ENCODE measurements at places on chromosomes 12 and 14.

DNA sequence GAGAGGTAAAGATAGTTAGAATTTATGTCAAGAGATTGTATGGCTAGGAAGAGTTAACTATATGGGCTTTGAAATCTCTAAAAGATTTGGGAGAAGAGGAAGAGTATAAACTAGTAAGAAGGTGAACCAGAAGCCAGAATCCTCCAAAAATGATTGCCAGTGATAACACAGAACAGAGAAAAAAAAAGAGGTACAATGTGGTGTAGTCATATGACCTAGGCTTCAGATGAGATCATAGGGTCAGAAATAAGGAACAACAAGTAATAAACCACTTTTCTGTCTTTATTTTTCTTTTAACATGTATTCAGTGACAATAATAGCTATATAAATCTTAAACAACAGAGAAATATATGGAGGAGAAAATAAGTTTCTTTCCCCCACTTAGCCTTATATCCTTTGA is 2.0 kb upstream of the NECAP1 start:
- DNase-seq: no peak

DNA sequence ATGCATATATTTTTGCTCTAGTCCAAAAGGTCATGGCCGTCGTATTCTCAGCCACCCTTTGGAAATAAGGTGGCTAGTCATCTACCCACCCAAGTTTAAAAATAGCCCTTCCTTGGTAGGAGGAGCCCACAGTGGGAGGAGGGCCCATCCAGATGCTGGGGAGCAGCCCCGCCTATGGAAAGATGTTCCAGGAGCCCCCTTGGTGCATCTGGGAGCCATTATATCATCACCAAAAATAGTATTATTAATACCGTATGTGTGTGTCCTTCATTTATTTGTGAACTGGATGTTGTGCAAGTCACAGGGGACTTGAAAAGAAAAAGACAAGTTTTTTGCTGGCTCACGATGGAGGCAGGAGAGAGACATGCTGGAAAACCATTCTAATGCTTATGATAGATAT is 34.0 kb downstream of the EMP1 start:
- DNase-seq: no peak

GRCh38 chr12:77968571-77968970 is 137.9 kb downstream of the NAV3 start:
- no peak for DNase-seq

DNA sequence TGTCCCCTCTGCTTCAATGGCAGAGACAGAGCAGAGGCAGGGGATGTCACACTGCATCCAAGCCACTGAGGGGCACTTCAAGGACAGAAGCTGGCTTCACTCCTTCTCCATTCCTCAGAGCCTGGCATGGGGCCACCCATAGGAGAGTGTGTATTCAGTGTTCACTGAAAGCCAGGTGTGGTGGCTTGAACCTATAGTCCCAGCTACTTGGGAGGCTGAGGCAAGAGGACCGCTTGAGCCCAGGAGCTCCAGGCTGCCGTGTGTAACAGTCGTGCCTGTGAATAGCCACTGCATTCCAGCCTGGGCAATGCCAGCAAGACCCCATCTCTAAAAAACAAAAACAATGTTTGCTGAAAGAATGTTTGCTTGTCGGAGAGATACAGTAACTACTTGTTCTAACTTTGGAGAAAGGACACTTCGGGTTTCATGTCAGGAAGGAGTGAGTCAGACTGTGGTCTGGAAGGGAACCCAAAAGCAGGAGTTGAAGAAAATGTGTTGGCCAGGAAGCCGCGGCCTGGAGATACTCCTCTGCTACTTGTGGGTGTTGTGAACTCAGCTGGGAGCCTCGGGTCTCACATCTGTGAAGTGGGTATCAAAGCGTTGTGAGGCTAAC is 43.4 kb downstream of the ELK3 start:
- peak; percentile 49 for DNase-seq

DNA sequence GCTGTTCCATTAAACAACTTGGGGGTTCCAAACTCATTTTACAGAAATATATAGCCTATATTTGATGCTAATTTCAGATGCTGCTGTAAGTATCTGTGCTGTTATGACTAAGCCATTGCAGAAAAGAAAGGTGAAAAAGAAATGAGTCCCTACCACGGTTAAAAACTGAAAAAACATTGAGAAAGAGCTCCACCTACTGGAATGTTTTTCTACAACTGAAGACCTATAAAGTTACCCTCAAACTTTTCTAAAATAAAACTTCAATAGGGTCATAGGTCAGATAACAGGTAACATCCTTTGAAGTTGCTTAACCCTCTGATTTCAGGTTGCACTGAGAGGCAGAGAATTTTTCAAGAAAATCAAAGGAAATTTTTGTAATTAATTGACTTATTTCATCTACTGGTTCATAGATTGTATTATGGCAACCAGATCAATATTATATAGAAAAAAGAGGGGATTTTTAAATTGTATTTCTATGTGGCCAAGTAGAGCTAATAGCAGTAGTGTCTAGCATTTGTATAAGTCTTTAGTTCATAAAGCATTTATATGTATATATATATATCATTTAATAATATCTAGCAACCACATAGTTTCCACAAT is 279.9 kb downstream of the RPS29 start:
- no peak for DNase-seq

GRCh38 chr14:20801726-20802125 is 918 bp downstream of the RNASE1 start:
- no peak for DNase-seq

DNA sequence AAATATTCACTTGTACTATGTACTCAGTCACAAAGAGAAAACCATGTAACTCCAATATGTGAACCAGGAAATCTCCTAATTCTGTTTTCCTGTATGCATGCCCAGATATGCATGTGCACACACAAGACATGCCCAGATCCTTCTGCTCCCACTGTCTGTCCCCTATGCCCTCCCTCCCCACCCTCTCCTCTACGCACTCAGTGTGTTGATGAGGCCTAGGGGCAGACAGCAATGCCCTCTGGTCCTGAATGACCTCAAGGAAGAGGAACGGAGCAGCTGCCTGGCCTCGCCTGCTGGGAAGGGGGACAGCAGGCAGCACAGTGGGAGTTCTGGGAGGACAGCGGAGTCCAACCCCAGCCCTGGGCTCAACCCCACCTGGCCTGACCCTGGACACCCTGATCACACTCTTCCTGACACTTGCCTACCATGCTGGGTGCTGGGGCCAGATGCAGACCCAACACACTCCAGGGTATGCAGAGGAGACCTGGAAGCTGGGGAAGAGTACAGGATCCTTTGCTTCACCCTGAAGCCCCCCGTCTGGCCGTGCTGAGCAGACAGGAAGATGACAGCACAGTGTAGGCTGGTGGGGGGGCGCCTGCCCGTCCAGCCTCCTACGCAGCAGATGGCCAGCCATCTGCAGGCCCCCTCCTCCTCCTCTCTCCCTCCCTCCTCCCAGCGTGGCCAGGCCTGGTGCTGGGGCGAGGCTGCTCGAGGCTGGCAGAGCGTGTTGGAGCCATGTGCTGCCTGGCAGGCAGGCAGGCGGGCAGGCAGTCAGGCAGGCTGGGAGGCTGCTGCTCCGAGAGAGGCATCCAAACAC is 106.6 kb upstream of the NCOR2 start:
- no peak for DNase-seq

DNA sequence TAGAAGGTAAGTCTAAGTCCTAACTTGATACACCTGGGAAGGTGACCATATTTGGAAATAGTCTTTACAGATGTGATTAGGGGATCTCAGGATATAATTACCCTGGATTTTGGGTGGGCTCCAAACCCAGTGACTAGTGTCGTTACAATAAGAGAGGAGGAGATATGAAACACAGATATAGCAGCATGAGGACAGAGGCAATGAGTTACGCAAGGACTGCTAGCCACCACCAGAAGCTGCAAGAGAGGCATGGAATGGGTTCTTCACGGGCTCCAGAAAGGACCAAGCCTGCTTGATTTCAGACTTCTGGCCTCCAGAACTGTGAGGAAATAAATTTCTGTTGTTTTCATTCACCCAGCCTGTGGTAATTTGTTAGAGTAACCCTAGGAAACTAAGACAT is 28.6 kb downstream of the FGFR1OP2 start:
- DNase-seq: no peak

- peak; percentile 44 for DNase-seq
These were observed at the start of gene TMEM117 for GRCh38 chr12:43835656-43836474. TMEM117 (plus strand) TSS chr12:43836081.

- no peak for DNase-seq
These were observed 104.0 kb upstream of the PWP1 start for GRCh38 chr12:107581619-107582015.

- DNase-seq: no peak
These were observed 80.4 kb downstream of the GALNT8 start for GRCh38 chr12:4800555-4800954.

- DNase-seq: no peak
These were observed 40.2 kb downstream of the CACNA2D4 start for GRCh38 chr12:1878214-1878613.

DNA sequence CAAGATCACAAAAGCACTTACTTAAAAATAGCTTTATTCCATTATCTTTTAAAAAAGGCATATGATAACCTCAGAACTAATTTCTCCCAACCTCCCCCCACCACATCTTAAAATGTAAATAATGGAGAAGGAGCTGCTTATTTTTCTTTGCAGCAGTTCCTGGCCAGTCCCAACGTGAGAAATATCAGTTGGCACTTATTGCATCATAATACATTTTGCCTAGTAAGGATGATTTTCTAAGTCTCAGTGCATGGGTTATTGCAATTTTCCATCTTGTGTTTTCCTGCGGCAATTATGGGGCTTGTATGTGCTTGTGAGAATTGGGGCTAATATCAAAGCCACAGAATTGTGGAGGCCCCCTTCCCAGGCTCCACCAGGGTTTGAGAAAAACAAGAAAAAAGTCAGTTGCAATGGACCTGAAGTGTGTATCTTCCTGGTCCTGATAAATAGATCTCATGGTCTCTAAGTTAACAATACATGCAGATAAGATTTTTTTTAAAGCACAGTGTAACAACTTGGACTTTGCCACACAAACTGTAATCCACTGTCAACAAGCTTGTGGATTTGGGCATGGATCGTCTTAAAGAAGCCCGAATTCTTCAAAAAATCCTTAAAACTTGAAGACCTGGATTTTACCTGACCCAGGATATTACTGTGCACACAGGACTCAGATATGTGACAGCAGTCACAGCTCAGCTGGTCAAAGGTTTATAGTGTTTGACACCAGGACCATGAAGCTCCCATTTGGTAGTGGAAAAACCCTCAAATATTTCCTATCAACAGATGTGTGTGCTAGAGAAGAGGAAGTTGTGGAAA is 2.8 kb upstream of the WSB2 start:
- no peak for DNase-seq

- DNase-seq: no peak
These were observed 50.4 kb downstream of the MYRFL start for GRCh38 chr12:69875416-69875935.

- DNase-seq: no peak
These were observed 9.3 kb upstream of the SERPINA5 start for GRCh38 chr14:94571950-94572349.

DNA sequence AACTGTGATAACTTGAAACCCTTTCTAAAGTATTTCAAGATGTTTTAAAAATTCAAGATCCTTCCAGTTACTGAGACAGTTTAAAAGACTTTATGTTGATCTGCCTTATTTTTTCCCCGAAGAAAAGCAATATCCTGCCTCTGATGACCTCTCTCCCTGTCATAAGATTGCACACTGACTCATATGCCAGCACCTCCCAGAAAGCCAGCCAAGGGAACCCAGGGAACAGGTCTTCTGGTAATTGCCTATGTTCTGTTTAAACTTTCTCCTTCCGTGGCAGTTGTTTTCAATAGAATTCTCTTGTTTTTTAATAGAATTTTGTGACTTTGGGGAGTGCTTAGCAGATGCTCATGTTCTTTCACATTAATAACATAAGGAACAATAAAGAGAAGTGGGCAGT is 300.2 kb upstream of the PRKD1 start:
- DNase-seq: no peak

- no peak for DNase-seq
These were observed 308.4 kb upstream of the LRFN5 start for GRCh38 chr14:41298328-41298690.

- DNase-seq: no peak
These were observed 397.5 kb upstream of the CCDC196 start for GRCh38 chr14:66088656-66089055.

- DNase-seq: no peak
These were observed 135.5 kb upstream of the CDKN3 start for GRCh38 chr14:54261283-54261682.

GRCh38 chr12:57151741-57152630 is 4.6 kb upstream of the LRP1-AS start:
- DNase-seq: no peak

DNA sequence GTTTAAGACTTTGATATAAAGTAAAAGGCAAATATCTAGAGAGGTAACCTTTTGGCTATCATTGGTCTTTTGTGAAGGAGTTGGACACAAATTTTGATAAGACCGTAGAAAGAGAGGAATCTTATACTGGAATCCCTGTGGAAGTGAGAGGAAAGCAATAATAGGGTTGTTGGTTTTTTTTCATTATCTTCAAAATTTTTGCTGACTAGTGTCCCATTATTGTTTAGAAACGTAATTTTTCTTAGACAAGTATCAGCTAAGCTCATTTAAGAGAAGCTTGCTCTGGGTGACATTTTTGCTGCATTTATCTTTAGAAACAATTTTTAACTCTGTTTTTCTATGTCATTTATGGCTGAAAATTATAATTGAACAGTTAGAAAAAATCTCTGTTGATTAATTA is 300.3 kb downstream of the SYT1 start:
- no peak for DNase-seq

- no peak for DNase-seq
These were observed 11.7 kb downstream of the CCDC88C start for GRCh38 chr14:91405724-91406435.

- DNase-seq: no peak
These were observed 1127.9 kb downstream of the VRK1 start for GRCh38 chr14:97924922-97925613.

DNA sequence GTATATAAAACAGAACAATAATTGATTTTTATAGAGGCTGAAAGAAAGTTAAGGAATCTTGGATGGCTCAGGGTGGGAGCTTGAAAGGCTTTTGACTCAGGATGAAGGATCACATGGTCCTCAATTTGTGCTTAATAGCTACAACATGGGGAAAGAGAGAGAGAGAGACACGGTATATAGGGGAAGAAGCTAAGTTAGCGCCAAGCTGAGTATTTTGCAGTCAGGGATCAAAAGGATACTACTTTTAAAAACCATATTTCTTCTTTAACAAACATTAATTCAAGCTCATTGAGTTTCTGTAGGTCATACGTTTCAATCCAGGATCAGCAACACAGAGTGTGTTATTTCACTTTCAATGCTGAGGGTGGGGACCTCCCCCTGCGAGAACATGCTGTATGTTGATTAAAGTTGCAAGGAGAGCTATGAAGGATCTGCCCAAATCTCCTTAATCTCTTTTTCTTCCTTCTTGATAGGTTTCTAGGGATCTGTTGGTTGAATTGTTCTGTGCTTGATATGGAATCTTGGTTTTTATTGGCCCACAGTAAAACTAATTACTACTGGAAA is 133.1 kb upstream of the NUDT4 start:
- DNase-seq: no peak

DNA sequence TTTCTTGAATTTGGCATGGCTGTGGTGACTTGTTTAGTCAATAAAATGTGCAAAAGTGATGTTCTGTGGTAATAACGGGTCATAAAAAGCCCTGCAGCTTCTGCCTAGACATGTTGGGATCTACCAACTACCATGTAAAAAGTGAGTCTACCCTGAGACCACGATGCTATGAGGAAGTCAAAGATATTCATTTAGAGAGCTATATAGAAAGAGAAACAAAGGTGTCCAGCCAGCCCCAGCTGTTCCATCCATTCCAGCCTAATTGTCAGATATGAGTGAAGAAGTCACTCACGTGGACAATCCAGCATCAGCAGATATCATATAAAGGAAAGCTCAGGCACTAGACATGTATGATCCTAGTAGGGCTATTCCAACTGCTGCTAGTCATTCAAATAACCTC is 117.2 kb upstream of the SSTR1 start:
- no peak for DNase-seq
